ENCODE measurements at places on chromosomes 2 and 18. TPM values are rescaled to one million over a fixed set of nuclear protein-coding genes. Genes with fewer than 3 reads are reported as not detected.

RGPD4 gene
- 0.08 TPM for total RNA-seq

IL37 gene
- total RNA-seq = 7.2 TPM

DLX1 gene
- 0.19 TPM for total RNA-seq

GRCh38 chr2:38505779-38506178 lies 96.9 kb downstream of the HNRNPLL start:
- DNase-seq = no peak

PROKR1 gene
- total RNA-seq = 0.13 TPM

GRCh38 chr2:203873461-203873860 lies 5.9 kb downstream of the CTLA4 start:
- DNase-seq = no peak

DNA sequence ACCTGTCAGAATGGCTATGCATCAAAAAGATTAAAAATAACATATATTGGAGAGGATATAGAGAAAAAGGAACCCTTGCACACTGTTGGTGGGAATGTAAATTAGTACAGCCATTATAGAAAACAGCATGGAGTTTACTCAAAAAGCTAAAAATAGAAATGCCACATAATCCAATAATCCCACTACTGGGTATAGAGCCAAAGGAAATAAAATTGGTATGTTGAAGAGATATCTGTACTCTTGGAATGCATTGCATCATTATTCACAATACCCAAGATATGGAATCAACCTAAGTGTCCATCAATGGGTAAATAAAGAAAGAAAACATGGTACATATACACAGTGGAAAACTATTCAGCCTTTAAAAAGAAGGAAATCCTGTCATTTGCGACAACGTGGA lies 77.2 kb downstream of the C1D start:
- DNase-seq = no peak

- no peak for DNase-seq
These were observed 40.8 kb downstream of the PDIA6 start for GRCh38 chr2:10771786-10772185.

- no peak for DNase-seq
These were observed 31.3 kb upstream of the TMEM131 start for GRCh38 chr2:98026927-98027522.
